ENCODE measurements at places on chromosomes 7 and 10. TPM values are rescaled to one million over a fixed set of nuclear protein-coding genes. Genes with fewer than 3 reads are reported as not detected.

DNA sequence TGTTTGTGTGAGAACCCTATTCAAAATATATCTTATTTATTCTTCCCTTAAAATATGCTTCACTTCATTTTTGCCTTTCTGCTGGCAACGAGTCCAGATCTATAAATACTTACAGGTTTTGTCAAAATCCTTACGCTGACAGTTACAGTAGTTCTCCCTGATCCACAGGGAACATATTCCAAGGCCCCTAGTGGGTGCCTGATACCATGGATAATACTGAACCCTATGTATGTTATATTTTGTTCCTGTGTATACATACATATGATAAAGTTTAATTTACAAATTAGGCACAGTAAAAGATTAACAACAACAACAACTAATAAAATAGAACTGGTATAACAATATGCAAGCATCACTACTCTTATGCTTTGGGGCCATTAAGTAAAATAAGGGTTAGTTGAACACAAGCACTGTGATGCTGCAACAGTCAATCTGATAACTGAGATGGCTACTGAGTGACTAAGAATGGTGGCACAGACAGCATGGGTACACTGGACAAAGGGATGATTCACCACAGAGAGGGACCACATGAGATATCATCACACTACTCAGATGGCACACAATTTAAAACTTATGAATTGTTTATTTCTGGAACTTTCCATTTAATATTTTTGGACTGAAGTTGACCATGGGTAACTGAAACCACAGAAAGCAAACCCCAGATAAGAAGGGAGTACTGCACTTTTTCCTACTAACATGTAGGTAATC lies 29.4 kb upstream of the PCGF5 start:
- DNase-seq, result no peak

- DNase-seq, result no peak
These were observed 35.4 kb upstream of the PODXL start for GRCh38 chr7:131591687-131592319.

DNA sequence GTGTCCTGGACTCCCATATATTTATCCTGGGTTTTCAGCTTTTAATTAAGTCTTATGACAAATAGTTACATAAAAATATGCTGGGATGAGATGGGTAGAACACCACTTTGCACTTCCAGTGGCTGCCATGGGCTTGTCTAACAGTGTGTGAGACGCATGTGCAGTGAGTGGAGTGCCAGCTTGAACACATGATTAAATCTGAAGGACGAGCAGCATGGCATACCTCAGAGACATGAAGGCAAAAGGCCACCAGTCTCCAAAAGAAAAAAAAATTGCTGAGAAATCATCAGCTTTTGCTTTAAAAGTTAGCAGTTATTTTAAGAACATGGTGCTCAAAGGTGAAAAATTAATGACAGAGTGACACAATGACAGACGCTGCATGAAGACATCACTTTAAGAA lies 139.0 kb upstream of the ADCY1 start:
- no peak for DNase-seq

DNA sequence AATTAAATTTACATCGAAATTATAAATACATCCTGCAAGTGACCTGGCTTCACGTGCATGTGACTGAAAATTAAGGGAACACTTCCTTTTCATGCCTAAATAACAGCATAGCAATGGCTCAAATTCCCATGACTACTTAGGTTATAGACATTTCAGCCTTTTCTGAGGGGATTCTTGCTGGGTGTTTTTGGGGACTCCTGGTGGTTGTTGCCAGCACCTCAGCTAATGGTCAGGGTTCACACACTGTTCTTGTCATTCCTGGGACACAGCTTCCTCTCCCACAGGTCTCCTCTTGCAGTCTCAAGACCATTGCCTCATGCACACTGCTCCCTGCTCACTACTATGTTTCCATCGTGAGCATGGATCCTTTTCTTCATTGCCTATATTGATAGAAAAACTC lies 148.9 kb upstream of the GLI3 start:
- DNase-seq, result no peak

DNA sequence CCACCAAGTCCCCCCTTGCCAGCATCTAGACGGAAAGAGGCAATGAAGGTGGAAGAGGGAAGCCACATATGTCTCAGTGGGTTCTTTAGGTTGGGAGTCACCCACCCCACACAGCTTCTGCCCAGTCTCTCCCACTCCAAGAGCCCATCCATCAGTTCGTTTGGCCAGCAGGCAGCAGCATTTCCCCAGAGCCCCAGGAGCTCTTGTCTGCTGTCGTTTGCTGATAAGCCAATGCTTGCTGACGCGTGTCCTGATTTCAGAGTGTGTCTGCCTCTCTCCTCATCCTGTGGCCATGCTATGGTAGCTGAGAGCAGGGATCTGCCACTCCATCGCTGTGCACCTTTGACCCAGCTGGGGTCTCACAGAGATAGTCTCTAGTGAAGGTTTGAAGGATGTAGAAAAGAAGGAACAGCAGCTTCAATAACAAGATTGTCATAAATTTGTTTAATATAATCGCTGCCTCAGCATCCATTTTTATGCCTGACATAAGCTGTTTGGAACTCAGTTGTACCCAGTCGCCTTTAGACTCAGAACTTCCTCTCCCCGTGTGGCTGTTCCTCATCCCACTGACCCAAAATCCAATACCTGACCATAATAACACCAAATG lies 39.4 kb upstream of the GDF10 start:
- no peak for DNase-seq

GRCh38 chr10:112466802-112467201 lies 19.8 kb downstream of the VTI1A start:
- DNase-seq, result no peak

The VWDE gene
- not detected for total RNA-seq

The ZNF425 gene
- total RNA-seq, result 1.9 TPM

The CRTAC1 gene
- not detected for total RNA-seq
